Right lobe of liver (tissue), 6 donors: ENCODE measurements at places on chromosomes 11 and 22. TPM values are rescaled to one million over a fixed set of nuclear protein-coding genes. Genes with fewer than 3 reads are reported as not detected.

GRCh38 chr11:128244871-128245270 lies 342.5 kb downstream of the ETS1 start:
- no peak for DNase-seq
- H3K27me3 ChIP-seq = no peaks in the 10 kb centered on the region
- H3K36me3 ChIP-seq = no peaks in the 10 kb centered on the region

- H3K4me1 ChIP-seq = no peaks in the 10 kb centered on the region
- no peaks in the 10 kb centered on the region for H3K36me3 ChIP-seq
- H3K4me3 ChIP-seq = no peak overlapping the region
- H3K27me3 ChIP-seq = no peaks in the 10 kb centered on the region
- H3K27ac ChIP-seq = no peak overlapping the region
These were observed 39.7 kb upstream of the CCDC89 start for GRCh38 chr11:85725510-85726258.

The ZNF214 gene
- total RNA-seq = 2.3 TPM

The PIH1D2 gene
- total RNA-seq = 0.37 TPM

The MS4A4E gene
- 2.6 TPM for total RNA-seq
